ENCODE measurements at places on chromosomes 4 and X.
A peak's percentile ranks its signal among the peaks of the same experiment; 100 is the strongest.

GRCh38 chrX:12954981-12955380 lies 19.9 kb upstream of the TMSB4X start:
- DNase-seq, result no peak

DNA sequence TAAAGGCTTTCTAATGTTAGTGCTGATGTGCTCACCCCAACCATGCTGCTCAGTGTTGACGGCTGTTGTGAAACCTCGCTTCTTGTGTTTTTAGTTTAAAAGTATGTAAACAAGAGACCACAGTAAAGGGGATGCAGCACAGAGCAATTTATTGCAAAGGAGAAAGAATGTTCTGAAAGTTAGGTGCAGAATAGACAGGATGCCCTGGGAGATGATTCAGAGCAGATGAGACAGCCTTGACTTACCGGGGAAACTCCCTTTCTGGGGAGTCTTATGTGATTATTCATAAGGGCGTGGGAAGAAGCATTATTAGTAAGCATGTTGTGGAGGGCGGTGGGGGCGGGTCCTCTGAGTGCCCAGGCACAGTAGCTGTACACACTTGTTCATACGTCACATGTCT lies 47.7 kb downstream of the EVC start:
- no peak for DNase-seq

DNA sequence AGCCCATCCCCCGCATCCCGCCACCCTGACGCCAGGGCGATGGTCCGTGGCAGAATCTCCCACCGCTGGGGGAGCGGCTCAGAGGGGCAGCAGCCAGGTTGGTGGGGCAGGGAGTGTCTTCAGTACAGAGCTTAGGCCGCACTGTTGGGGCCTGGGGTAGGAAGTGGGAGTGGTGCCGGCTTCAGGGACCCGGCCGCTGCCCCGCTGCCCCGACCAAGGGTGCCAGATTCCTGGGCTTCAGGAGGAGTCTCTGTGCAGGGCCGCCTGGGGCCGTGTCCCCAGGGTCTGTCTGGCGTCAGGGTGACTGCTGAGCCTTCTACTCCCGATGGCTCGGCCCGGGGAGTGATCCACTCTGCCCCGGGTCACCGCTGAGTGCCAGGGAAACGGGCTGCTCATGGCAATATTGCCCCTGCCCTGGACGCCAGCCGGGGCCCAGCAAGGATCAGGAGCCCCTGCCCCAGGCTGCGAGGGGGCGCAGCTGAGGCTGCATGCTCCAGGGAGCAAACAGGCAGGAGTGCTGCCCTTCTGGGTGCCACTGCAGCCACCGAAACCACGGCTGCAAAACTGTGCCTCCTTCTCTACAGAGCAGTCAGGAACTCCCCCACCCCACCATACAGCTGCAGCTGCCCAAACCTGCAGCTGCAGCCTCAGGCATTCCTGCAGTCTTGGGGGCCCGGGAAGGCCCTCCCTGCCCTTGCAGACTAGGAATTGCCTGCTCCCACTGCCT lies 1206.1 kb downstream of the ARAP2 start:
- no peak for DNase-seq

DNA sequence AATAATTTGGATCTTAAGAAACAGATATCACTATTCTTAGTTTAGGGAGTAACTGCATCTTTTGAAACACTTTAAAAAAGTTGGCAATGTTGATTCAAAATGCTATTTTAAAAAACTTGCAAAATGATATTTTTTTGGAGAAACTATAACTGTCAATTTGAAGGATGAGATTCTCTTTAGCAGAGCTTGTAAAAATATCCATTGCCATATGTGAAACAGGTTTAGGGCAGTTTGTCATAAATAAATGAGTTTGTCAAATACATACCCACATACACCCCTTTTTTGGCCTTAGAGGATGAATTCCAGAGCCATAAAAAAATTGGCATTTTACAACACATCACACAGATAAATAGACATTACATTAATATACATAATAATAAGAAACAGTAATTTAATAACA lies 174.6 kb downstream of the BMPR1B start:
- no peak for DNase-seq

GRCh38 chr4:143404555-143404954 lies 67.9 kb downstream of the GAB1 start:
- no peak for DNase-seq

- no peak for DNase-seq
Observed at GRCh38 chr4:80812145-80812544, 218.4 kb upstream of the BMP3 start.

GRCh38 chr4:147683188-147683591 lies 773 bp downstream of the PRMT9 start:
- DNase-seq, result no peak

- DNase-seq, result no peak
Observed at GRCh38 chrX:20252381-20253231, 14.1 kb downstream of the RPS6KA3 start.

- no peak for DNase-seq
Observed at GRCh38 chr4:105633241-105633640, 75.2 kb downstream of the INTS12 start.

GRCh38 chrX:51896626-51897025 lies 3.2 kb downstream of the MAGED1 start:
- DNase-seq, result no peak

- DNase-seq, result peak; percentile 78
Observed at GRCh38 chr4:86895692-86896488, 3.7 kb upstream of the C4orf36 start.

- no peak for DNase-seq
Observed at GRCh38 chr4:122636697-122637096, 15.8 kb upstream of the IL21 start.

GRCh38 chrX:3711331-3711917 lies 2.0 kb downstream of the PRKX start:
- no peak for DNase-seq

- no peak for DNase-seq
Observed at GRCh38 chr4:139736274-139736660, 70.6 kb downstream of the MGST2 start.

GRCh38 chrX:78035061-78035460 lies 65.6 kb upstream of the PGAM4 start:
- no peak for DNase-seq

DNA sequence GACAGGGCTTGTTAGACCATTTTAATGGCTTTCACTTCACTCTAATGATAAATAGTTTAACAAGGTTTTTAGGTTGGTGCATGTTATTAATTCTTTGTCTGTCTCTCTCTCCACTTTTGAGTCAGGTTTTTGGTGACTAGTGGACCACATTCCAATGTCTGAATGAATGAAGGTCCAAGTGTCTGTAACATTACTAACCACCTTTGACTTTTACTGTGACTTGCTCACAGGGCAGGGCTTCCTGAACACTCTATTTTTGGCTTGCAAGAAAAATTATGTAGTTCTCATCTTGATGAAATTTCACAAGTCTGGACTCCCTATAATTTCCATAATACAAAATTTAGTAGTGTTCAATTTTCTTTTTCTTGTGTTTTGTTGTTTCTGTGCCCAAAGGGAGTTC lies 78.9 kb upstream of the BMPR1B start:
- DNase-seq, result no peak

DNA sequence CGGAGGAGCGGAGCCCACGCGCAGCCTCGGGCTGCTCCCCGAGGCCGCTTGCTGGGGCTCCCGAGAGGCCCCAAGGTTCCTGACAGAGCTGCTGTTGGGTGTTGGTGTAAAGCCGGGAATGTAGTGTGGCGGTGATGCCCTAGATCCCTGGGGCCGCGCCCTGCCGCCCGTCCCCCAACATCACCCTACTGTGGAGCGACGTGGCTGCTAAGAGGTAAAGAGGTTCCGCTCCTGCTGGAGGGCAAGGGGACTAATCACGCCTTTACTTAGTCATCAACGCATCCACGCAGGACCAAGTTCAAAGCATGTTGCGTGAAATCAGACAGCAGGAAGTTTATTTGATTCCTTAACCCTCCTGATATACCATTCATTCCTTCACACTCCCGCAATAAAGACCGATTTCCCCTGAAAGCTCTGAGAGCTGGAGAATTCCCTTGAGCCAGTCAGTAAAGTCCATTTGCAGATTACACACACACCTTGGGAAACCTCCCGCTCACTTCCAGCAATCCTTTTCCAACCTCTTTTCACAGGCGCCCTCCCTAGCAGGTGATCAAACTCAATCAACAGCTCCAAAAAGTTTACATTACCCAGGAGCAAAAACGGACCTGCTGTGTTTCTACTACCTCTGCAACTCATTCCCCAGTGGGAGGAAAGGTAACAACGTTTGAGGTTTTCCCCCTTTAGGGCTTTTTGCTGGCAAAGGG lies 579 bp upstream of the GABRA2 start:
- DNase-seq, result peak; percentile 6

GRCh38 chrX:3820167-3820566 lies 106.7 kb upstream of the PRKX start:
- DNase-seq, result no peak

DNA sequence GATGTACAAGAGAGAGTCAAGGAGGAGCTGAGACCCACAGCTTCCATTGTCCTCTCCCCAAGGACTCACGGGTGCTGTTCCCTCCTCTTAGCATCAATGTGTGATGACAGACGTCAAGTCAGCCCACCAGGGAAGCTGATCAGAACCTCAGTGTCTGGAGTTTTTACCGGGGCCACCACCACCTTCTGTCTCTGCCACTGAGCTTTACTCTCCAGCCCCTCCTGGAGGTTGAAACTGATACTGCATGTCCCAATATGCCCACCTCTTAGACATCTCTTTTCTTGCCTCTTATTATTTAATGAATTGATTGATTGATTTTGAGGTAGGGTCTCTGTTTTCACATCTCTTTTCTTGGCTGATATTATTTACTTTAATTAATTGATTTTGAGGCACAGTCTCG lies 10.3 kb upstream of the AKAP17A start:
- DNase-seq, result peak; percentile 12

- DNase-seq, result no peak
Observed at GRCh38 chr4:40412388-40412787, 77.3 kb downstream of the CHRNA9 start.

DNA sequence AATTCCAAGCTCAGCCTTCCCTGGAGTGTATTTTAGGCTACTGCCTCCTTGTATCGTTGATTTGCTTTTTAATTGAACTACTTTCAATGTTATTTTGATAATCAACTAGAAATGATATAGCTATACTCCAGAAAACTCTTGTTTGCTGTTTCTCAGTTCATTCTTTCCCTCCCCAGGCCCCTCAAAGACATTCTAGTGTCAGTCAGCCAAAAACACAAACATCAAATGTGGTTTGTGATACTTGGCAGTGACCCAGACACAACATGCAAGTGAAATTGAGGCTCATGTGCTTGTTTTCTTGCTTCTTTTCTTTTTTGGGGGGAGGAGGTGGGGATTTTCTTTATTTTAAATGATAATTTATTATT lies 7.6 kb downstream of the FAT4 start:
- DNase-seq, result peak; percentile 63

DNA sequence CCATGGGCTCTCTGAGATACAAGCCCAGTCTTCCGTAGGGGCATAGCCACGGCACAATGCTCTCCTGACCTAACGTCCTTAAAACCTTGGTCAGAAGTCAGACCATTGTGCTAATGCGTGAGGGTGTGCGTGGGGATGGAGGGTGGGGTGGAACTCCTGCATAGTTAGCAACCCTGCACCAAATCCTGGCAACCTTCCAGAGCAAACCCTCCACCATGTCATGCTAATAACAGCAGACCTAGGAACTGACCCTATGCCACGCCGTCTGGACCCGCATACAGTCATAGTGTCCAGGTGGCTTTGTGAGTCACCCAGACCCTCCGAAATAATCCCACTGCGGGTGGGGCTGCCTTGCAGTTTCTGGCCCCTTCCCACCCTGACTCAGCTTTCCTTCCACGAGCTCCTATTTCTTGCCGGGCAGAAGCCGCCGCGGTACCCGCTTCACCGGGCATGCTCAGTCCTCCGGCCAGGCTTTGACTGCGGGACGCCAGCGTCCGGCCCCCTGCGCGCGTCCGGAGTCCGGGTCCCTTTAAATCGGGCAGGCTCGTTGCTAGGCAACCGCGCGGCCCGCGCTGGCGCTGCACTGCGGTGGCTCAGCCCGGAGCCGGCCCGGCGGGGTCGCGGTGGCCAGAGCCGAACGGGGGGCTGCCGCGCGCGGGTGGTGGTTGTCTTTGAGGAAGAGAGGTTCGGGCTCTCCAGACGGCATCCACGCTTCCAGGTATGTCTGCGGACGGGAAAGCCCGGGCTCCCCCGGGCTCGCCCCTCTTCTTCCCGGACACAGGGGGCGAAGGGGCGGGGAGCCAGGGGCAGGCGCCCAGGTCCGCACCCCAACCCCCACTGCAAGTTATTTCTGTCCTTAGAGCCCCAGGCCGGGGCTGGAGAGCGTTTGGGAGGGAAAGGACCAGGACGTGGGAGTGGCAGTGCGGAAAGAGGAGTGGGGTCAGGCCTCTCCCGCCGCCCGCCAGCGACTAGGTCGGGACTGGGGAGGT lies at the start of gene CCDC160:
Gene CCDC160, plus strand, starts transcription at position 557 of the 989 bp plus-strand sequence. CDS start 7,619 bp downstream, outside the sequence.
- peak; percentile 55 for DNase-seq

- DNase-seq, result no peak
Observed at GRCh38 chr4:99029018-99029735, 33.7 kb downstream of the METAP1 start.

GRCh38 chr4:39169426-39169825 lies 12.9 kb upstream of the WDR19 start:
- DNase-seq, result no peak

- no peak for DNase-seq
Observed at GRCh38 chr4:184471881-184472613, 2.3 kb downstream of the IRF2 start.

DNA sequence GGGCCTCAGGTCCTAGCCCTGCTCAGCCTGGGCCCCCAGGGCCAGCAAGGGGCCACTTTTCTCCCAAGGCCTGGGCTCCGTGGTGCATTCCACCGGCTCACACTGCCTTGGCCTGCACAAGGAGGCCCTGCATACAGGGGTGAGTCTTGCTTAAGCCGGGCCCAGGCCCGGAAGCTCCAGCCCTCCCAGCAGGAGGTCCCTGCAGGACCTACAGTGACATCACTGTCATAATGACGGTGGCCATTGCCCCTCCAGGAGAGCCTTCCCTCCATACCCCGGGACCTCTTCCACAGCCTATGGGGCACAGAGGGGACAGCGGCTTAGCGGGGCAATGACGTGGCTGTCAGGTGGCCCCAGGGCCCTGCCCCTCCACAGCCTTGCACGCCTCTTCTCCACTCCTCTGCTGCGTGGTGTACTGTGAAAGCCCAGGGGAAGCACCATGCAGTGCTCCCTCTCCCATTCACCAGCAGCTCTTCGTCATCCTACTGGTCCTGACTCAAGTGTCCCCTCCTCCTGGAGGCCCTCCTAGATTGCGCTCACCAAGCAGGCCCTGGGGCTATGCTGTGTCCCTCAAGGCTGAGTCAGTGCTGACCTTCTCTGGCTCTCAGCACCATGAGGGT lies 32.3 kb upstream of the AFAP1 start:
- no peak for DNase-seq

- no peak for DNase-seq
Observed at GRCh38 chr4:154186888-154187287, 304.7 kb downstream of the DCHS2 start.

- no peak for DNase-seq
Observed at GRCh38 chr4:43242606-43243005, 350.1 kb downstream of the GRXCR1 start.

GRCh38 chr4:145069361-145069760 lies 28.6 kb downstream of the ANAPC10 start:
- DNase-seq, result no peak

- no peak for DNase-seq
Observed at GRCh38 chr4:117957571-117957970, 76.7 kb upstream of the NDST3 start.

- no peak for DNase-seq
Observed at GRCh38 chr4:16027626-16028025, 56.2 kb downstream of the PROM1 start.

- peak; percentile 59 for DNase-seq
Observed at GRCh38 chr4:31052519-31052918, 332.4 kb downstream of the PCDH7 start.
